ENCODE measurements at places on chromosomes 4 and X.

DNA sequence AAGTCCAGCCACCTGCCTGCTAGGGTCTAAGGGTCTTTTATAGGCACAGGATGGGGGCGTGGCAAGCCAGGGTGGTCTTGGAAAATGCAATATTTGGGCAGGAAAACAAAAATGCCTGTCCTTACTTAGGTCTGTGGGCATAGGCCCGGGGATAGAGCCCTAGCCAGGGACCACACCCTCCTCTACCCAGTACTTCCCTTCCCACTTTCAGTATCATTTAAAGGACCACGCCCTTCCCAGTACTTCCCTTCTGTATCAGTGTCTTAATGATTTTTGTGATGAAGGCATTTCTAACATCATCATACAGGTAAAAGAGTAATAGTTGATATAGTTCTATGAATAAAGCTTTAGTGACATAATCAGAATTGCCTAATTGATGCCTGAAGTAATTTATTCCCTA is 11.4 kb downstream of the BANK1 start:
- DNase-seq = no peak

DNA sequence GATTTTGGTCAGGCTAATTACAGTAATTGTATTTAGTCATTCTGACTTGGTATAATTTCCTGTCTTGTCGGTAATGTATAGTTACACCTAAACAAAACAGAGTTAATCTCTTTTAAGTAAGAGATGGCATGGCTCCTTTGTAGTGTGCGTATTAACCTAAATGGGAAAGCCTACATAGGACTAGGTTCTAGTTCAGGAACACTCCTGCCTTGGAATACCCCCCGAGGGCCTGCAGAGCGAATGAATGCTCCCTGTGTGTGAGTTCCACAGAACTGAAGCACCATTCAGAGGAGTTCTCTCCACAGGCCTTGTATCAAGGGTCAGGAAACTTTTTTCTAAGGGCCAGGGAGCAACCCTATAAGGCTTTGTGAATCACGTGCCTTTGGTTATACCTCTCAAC is 44.9 kb upstream of the STIM2 start:
- no peak for DNase-seq

GRCh38 chrX:129139837-129140598 is 383.3 kb downstream of the SMARCA1 start:
- no peak for DNase-seq

- no peak for DNase-seq
These were observed 263.7 kb upstream of the ETNPPL start for GRCh38 chr4:109026588-109026987.

DNA sequence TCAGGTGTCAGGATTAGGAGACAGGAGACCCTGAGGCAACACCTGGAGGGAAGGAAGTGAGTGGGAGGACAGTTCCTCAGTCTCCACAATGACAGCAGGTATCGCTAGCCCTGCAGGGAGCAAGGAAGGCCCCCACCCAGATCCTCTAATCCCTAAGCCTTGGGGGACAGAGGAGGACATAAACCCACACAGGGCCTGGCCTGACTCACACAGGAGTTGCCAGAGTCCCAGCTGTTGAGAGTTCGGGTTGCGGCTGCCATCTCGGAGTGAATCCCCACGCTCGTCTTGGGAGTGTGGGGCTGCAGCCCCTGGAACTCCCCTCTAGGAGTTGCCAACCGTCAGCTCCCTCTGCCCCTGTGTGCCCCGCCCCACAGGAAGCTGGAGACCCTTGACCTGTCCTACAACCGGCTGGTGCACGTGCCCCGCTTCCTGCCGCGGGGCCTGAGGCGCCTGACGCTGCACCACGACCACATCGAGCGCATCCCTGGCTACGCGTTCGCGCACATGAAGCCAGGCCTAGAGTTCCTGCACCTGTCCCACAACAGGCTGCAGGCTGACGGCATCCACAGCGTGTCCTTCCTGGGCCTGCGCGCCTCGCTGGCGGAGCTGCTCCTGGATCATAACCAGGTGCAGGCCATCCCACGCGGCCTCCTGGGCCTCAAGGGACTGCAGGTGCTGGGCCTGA is 9.2 kb upstream of the BGN start:
- DNase-seq = no peak

DNA sequence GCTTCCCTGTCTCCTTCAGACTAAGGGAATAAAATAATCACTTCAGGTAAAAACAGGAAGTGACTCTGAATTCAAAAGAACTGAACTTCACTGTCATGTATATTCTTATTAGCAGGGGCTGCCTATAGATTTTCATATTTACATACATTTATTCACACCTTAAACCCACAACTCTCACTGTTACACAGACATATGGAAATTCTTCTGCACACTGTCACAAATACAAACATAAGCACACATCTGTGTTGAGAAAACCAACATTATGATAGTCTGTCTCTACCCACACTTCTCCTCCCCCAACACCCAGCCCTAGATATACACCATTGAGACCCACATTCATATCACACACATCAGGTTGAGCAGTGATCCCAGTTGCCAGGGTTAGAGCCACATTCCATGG is 5.7 kb upstream of the FGF16 start:
- no peak for DNase-seq

DNA sequence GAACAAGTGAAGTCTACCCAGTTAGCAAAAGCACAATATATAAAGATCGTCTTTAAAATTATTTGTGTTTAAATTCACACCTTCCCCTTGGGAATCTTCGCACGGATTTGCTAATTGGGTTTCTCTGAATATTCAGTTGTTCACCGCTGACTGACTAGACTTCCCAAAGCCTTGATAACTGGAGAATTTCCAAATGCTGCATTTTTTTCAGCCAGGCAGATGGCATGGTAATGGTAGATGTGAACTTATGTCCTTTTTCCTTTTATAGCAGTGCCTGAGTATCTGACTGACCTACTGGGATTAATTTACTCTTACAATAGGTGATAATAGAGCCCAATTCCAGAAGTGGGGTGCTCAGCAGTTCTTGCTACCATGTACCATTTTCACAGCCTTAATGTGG is 548.1 kb downstream of the PACRGL start:
- DNase-seq = no peak

GRCh38 chr4:22356987-22357596 is 158.8 kb downstream of the ADGRA3 start:
- no peak for DNase-seq

GRCh38 chr4:101242441-101242840 is 104.9 kb downstream of the PPP3CA start:
- DNase-seq = no peak

GRCh38 chr4:71259280-71259679 is 79.5 kb upstream of the SLC4A4 start:
- DNase-seq = no peak

DNA sequence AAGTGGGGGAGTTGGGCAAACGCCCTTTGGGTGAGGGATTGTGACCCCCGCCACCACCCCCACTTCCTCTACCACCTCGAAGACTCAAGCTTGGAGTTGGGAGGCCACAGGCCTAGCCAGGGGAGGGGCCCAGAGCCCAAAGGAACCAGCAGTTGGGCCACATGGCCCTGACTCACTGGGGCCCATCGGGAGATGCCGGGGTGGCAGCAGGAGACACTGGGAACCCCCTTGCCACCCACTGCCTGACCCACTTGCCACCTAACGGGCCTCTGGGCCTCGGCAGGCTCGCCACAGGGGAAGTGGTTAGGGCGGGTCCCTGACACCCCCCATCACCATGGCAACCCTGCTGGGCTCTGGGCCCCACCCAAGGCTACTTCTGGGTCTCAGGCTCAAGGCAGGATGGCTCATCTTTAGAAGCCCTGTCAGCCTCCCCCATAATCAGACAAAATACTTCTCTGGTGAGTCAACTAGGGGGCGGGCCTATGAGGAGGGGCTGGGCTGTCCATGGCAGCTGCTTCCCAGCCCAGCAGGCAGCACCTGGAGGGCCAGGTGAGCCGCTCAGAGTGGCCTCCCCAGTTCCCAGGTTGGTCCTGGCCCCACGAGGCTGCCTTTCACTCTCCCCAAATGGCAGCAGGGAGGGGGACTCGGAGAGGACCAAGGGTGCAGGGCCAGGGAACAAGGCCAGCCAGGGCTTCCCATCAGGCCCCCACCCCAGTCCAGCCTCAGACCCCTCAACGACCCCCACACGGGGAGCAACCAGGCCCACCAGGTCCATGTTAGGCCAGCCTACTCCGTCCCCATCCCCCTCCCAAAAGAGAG is 5.6 kb downstream of the FLNA start:
- DNase-seq = peak; percentile 88

Data from stimulated activated CD4-positive, alpha-beta T cell treated with anti-CD3 and anti-CD28 coated beads, TNF-alpha, amount 100 ng/mL, for 48 hours (primary cell).